ENCODE measurements at places on chromosomes 6 and 20.

- no peak for DNase-seq
These were observed 263.9 kb downstream of the FRK start for GRCh38 chr6:115796829-115797228.

DNA sequence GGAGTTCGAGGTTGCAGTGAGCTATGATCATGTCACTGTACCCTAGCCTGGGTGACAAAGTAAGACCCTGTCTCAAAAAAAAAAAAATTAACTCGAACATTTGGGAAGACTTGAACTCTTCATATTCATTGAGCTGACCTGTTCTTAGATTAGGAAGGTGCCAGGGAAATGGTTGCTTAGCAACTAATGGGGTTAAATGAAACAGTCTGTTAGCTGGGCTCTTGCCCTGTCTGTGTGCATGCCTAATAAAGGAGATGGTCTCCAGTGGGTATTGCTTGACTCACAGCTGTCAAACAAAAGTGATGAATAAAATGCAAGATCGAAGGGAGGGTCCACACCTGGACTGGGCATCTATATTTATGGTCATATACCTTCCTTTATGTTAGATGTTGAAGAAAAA lies 101.8 kb downstream of the KLHL32 start:
- no peak for DNase-seq

GRCh38 chr20:2688041-2688591 lies 4.5 kb upstream of the EBF4 start:
- peak; percentile 80 for DNase-seq

- DNase-seq = no peak
These were observed 15.6 kb upstream of the MRGBP start for GRCh38 chr20:62780696-62781095.

- no peak for DNase-seq
These were observed 129.2 kb downstream of the BCKDHB start for GRCh38 chr6:80235647-80236046.

DNA sequence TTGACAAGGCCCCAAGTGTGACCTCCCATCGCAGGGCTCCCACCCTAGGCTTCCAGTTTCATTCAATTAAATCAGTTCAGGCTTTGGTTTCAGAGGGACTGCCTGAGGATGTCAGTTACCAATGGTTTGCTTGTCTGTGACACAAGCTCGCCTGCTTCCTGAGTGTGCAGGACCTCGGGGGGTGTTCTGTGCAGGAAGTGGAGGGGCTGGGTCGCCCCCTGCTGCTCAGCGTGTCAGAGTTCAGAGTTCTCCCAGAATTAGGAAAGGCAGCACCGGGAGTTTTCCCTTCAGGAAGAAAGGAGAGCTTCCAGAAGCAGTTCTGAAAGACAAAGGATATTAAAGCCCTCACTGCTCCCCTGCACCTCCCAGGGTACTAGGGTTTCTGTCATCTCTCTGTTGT lies 50.8 kb upstream of the TGM3 start:
- no peak for DNase-seq

DNA sequence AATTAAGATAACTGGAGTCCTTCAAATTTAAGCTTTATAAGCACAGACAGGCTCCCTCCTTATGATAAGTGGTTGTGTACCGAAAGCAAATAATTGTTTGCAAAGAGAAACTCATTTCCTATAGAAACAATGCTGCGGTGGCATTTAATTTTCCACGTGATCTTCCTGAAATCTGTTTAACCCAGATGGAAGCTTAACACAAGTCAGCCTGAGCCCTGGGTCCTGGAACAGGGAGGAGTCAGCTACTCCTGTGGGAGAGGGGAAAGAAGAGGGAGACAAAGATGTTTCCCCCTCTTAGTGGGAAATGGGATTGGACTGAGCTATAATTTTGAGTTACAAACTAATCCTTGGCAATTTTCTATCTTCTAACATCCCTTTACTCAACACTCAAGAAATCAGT lies 136.5 kb downstream of the ELOVL4 start:
- DNase-seq = peak; percentile 25

GRCh38 chr6:128259730-128260685 lies 260.4 kb downstream of the PTPRK start:
- no peak for DNase-seq

GRCh38 chr6:127971386-127971785 lies 70.5 kb upstream of the THEMIS start:
- DNase-seq = no peak

GRCh38 chr20:20251317-20251716 lies 116.6 kb upstream of the INSM1 start:
- DNase-seq = no peak

- DNase-seq = no peak
These were observed 68.7 kb upstream of the PRDM1 start for GRCh38 chr6:106017454-106017853.

GRCh38 chr20:60306551-60306950 lies 348.3 kb downstream of the CDH26 start:
- DNase-seq = no peak

- no peak for DNase-seq
These were observed 132.4 kb downstream of the BMP7 start for GRCh38 chr20:57133926-57134650.

DNA sequence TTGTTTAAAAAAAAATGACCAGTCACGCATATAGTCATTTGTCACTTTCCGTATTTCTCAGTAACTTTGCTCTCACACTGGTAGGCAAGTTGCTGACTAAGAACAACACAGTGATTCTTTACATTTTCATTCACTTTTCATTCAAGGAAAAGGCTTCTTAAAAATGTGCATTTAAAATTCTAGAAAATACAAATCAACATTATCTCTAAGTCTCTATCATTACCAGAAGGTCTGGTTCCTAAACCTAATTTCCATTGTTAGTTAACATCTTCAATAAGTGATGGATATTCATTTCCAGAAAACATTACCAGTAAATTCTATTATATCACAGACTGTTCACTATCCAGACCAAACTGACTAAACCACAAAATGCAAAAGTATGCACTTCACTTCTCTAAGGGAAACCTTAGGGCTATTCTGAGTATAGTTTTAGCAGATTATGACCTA lies 115.3 kb downstream of the AHI1 start:
- no peak for DNase-seq

DNA sequence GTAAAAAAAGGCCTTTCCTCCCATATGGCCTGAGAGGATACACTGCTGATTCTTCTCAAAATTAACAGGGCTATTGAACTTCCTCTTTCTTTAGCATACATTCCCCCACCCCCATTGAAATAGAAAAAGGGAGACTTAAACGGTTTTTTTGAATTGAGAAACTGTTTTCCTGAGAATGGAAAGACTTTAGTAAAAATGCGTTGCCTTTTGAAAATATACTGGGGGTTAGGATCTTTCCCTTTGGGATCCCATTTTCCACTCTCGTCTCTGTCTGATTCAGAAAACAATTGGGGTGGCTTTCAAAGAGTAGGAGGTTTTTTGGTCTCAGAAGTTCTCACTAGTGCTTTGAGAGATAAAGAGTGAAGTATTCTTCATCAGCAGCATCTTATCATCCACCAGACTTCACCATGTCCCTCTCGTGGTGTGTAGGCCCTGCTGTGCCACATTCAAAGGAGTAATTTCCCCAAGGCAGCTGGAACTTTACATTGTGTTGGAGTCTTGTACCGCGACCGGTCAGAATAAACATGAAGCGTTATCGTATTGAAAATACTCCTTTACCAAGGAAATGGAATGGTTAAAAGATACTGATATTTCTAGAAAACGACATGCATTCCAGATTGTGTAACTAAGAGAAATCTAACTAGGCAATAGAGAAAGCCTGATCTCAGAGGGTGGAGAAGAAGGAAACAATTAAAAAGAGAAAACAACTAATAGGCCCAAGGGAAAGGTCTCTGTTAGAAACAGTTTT lies 10.6 kb downstream of the MYB start:
- no peak for DNase-seq

DNA sequence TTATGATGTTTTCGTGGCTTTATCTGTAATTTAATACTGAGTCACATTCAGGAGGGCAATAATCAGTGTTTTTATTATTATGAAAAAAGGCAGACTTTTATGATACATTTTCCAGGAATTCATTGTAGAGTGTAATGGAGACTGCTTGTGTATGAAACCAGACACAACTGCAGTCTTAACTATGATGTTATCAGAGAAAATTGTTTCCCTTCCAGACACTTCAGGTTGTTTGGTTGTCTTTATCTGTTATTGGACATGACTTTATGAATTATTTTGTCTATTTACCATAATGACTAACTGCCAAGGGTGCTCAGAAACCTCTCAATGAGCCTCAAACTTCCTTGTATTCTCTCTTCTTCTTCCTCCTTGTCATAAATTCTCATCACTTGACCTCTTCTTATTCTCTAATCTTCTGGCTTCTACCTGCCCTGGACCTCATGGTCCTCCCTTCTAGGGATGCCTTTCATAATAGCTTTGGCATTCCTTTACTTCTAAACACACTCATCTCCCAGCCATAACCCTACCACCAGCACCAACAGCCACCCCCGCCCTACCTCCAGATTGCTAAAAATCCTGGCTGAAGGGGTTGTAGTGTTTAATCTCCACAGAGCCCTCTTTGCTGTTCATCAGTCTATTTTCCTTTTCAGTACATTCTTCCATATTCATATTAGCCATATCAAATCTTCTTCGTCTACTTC lies 492.5 kb downstream of the CDKAL1 start:
- DNase-seq = no peak

DNA sequence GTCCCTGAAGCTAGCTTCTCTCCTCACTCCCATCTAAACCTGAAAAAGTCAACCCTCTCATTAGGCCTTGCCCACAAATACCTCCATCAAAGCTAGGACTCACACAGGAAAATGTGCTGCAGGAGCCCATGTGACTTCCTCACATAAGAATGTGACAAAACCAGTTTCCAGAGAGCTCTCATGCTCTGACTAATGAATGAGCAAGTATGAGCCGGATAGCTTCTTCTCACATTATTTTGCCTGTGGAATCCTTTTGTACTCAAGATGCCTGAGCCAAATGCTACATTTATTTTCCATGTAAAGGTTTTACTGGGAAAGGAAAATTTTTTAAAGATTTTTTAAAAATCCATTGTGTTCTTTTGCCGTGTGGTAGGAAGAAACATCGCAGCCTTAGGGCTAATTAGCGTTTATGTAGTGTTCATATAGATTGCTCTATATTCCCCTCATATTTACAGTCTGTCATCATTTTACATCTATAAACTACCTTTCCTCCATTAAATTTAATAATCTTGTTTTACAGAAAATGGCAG lies 68.6 kb upstream of the CCN6 start:
- DNase-seq = peak; percentile 70

GRCh38 chr6:1551249-1551648 lies 58.5 kb upstream of the FOXC1 start:
- DNase-seq = no peak

DNA sequence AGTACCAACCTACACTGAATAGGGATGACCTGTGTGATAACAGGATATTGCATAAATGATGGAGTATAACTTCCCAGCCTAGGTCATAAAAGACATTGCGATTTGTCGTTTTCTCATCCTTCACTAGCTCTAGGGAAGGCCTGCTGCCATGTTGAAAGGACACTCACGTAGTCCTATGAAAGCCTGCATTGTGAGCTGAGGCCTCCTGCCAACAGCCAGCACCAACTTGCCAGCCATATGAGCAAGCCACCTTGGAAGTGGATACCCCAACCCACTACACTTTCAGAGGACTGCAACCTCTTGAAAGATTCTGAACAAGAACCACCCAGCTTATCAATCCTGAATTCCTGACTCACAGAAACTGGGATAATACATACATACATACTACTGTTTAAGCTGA lies 3.5 kb upstream of the PANK2 start:
- DNase-seq = no peak

DNA sequence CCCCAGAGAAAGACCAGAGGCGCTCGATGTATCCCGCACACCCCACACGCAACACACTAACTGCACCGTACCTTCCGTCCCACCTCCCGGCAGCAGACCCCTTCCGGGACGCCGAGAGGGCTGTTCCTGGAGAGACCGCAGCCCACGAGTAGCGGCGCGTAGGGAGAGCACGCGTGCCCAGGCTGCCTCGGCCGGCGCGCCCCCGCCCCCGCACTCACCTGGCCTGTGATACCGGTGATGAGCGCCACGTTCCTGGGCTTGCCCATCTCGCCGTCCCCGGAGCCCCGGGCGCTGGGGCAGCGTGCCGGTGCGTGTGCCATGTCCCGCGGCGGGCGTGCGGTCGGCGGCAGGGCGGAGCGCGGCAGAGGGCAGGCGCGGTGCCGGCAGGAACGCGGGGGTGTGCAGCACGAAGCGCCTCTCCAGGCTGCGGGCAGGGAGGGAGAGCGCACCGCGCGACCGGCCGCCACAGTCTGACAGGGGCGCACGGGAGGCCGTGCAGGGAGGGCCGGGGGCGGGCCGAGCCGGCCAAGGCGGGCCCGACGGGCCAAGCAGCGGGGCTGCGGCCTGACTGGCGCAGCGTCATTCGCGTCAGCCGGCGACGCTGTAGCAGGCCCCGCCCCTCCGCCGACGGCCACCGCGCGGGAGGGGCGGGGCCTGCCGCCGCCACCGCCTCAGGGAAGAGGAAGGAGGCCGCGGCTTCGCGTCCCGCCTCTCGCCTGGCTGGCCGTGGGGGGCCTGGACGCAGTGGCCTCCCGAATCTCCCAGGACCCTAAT lies at the start of gene GMDS:
GMDS (minus strand) TSS at position 503 of the 774 bp plus-strand sequence.
- DNase-seq = peak; percentile 69

- DNase-seq = no peak
These were observed 184.9 kb downstream of the TINAG start for GRCh38 chr6:54493138-54493537.

DNA sequence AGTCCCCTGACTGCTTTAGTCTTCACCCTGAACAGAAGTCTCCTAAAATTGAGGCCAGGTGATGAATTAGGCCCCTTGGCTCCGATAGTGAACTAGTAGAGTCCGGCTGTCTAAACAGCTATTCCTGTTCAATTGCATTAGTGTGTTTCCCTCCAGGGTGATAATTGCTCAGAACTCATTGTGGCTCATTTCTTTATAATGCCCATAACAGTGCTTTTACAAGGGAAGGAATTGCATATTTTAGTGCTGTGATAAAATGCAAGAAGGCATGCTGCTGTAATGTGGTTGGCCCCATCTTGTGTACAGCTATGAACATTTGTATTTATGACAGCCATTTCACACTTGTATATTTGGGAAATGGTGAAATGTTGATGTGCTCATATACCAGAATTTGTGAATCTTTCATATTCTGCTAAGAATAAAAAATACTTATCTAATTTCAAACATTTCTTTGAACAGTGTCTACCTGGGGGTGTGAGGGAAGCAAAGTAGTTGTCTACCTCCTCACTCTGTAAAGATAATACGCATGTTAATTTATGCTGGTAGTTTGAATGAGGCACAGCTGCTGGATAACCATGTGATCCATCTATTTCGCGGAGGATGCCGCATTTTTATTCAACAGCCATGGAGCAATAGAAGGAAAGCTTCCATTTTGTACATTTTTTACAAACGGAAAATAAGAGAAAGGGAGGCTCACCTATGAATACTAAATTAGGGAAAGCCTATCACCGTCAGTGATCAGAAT lies 451.4 kb downstream of the NKAIN2 start:
- no peak for DNase-seq
